ENCODE measurements at places on chromosomes 12 and 14.

GRCh38 chr14:51004801-51005526, 60.7 kb upstream of the PYGL start:
- DNase-seq: peak; percentile 41

DNA sequence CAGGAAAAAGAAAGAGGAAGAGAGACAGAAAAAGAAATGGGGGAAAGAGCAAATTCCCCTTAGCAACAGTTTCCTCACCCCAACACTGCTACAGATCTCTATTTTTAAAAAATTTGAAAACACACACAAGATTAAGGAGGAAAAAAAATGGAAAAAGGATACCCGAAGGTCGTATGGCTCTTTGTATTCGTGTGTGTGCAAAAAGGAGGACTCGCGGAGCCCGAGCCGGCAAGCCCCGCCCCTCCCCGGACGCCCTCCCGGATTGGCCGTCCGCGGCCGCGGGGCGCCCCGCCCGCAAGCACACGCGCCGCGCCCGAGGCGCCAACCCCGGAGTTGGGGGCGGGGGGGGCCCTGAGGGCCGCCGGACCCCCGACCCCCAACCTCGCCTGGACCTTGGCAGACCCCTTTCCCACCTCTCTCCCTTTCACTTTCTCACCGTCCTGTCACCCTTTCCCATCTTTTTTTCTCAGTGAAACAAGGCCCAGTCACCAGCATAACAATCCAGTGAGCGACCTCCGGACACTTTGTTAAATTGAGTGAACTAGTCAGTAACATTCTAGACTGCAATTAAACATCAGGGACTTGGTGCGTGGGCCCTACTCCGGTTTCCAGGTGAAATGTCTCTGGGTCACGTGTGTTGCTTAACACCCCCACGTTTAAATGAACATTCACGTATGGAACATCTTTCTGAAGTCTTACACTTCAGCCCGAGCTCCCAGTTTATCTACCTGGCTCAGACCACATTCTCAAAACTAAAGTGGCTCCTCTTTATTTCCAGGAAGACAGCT, at the start of gene C14orf93:
Gene C14orf93, minus strand, starts transcription at position 205 of the 788 bp plus-strand sequence. CDS start 11,120 bp downstream, outside the sequence.
- DNase-seq: peak; percentile 57

DNA sequence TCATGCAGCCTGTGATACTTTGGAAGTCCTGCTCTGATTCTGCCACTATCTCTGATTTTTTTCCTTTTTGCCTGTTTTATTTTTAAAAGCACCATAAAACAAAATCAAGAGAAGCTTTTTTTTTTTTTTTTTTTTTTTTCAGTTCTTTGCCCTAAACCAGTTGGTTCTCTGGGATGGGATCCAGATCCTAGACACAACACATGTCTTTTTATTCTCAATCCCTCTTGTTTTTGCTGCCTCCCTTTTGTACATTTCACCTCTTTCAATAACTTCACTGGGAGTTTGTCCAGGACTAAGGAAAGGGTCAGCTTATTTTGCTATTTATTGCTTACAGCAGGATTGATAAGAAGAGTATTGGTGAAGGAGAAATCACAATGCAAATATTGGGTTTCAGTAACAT, 139.4 kb downstream of the GRIP1 start:
- DNase-seq: no peak

DNA sequence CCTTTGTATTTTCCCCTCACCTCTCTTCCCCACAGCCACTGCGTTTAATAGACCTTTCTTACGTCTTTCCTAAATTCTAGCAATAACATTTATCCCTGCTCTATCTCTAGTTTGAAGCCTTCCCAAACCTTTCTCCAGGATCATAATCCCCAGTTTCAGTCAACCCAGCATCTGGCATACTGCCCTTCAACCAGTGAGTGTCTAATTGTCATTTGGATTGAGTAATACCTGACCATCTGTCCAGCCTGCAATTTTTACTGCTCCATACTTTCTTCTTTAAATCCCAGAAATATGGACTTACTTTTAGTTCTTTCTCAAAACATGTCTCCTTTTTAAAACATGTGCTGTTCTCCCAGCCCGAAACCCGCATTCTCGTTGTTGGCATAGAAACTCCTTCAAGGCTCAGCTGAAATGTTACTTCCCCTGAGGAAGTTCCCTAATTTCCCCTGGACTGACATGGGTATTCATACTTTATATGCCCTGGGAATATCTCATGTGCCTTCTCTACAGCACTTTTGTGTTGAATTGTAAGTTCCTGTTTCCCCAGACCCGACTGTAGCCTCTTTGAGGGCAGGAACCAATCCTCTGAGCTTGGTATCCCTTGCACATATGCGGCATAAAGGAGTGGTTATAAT, 65.1 kb upstream of the ETV6 start:
- DNase-seq: peak; percentile 54

DNA sequence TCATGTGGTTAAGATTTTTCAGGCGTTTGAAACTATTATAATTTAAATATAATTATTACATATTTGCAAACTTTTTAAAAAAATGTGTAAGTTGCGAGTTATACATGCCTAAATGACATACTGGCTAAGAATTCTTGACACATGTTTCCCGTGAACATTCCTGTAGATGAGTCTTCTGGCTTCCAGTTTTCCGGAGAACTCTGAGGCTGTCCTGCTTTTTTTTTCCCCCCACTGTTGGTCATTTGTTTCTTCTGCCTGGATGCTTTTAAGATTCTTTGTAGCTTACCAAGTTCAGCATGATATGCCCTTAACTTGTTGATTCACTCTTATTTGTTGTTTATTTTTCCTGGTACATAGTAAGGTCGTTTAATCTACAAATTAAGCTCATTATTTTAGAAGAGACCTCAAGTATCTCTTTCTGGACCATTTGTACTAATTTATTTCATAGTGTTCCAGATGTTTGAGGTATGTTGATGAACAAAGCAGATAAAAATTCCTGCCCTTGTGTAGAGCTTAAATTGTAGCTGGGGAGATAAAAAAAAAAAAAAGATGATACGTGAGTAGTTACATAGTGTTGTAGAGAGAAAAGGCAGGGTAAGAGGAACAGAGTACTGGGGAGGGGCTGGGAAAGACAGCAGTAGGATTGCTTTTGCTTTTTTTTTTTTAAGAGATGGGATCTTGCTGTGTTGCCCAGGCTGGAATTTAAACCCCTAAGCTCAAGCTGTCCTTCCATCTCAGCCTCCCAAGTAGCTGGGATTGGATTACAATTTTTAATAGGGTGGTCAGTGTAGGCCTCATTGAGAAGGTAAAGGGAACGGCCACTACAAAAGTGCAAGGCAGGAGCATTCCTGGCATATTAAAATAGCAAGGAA, 32.8 kb downstream of the ARHGAP5 start:
- DNase-seq: peak; percentile 87

GRCh38 chr14:88210426-88210825, 112.6 kb downstream of the KCNK10 start:
- no peak for DNase-seq
